ENCODE measurements at places on chromosomes 3 and 15.

GRCh38 chr3:170322566-170323269 is 34.8 kb upstream of the SKIL start:
- no peak for DNase-seq

DNA sequence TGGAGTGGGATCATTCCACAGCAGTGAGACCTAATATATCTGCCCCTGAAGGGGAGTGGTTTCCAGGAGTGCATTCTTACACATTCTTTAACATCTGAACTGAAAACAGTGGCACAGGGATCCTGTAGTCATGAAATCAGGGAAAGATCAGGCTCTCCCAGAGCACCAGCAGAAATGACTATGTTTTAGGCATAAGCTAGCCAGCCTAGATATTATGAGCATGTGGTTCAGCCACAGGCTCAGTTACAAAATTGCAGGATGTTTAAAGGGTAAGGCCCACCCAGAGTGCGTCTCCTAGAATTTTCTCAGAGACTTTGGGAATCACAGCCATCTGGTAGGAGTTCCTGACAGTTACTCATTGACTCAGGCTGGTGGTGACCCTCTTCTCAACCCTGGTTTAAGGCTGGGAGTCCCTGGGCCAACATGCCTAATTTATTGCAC is 20.9 kb downstream of the FSTL1 start:
- no peak for DNase-seq

DNA sequence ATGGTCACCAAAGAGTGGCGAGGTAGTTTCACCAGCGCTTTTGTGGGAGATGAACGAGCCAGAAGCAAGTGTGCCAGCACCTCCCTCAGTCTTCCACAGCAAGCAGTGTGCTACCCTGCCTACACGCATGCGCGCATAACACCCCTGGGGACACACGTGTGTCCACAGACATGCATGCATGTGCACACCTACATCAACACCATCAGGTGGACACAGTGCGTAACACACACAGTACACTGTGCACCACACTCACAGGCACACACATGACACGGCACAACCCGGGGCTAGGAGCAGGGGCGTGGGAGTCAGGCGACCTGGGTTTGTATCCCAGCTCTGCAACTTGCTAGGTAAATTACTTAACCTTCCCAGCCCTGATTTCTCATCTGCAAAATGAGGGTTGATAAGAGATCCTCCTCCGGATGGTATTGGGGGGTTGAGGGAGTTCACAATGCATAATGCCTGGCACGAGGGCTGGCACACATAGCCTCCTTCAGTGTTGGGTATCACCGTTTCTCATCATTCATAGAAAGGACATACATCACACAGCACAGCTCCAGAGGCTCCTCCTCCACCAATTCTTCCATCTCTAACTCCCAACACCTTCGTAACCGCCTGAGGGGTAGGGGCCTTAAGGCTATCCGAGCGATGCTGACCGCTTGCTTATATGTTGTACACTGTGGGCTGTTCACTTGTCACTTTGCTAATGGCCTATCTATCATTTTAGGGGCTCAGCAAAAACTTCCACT is 174.9 kb downstream of the SMAD6 start:
- DNase-seq: peak; percentile 3

GRCh38 chr15:92971081-92971480 is 71.0 kb downstream of the CHD2 start:
- DNase-seq: no peak

DNA sequence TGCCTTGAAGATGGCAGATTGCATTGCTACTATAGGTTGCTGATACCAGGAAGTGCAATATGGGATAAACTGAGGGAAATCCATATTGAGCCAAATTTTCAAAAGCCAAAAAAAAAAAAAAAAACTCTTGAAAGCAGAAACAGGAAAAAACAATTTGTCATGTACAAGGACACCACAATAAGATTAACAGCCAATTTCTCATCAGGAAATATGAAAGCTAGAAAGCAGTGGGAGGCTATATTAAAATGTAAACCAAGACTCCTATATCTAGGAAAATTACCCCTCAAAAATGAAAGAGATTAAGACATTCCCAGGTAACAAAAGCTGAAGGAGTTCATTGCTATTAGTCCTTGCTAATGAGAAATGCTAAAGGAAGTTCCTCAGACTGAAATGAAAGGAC is 462.8 kb upstream of the DPH6 start:
- DNase-seq: no peak

DNA sequence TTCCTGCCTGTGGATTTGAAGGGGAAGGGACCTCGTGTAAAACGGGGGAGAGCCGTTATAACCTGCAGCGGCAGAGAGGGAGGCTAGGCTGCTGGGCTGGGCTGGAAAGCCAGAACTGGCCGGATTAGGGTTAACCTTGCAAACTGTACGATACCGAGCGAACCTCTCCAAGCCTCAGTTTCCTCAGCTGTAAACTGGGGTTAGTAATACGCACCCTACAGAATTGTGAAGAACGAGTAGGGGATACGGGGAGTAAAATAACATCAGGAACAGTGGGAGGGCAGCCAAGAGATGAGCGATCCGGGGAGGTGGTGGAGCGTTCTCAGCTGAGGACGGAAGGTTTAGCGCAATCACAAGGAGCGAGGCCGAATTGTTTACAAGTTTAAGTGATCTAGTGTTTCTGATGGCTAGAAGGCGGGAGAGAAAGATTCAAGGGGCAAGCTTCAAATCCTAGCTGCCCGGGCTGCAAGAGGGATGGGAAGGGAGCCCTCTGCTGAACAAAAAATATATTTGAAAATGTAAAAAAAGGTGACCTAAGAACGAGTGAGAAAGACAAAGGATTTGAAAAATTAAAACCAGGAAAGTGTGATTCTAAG is 768 bp upstream of the SEMA5B start:
- peak; percentile 78 for DNase-seq

- no peak for DNase-seq
Measured at GRCh38 chr15:67511606-67512005, 9.3 kb upstream of the C15orf61 start.

DNA sequence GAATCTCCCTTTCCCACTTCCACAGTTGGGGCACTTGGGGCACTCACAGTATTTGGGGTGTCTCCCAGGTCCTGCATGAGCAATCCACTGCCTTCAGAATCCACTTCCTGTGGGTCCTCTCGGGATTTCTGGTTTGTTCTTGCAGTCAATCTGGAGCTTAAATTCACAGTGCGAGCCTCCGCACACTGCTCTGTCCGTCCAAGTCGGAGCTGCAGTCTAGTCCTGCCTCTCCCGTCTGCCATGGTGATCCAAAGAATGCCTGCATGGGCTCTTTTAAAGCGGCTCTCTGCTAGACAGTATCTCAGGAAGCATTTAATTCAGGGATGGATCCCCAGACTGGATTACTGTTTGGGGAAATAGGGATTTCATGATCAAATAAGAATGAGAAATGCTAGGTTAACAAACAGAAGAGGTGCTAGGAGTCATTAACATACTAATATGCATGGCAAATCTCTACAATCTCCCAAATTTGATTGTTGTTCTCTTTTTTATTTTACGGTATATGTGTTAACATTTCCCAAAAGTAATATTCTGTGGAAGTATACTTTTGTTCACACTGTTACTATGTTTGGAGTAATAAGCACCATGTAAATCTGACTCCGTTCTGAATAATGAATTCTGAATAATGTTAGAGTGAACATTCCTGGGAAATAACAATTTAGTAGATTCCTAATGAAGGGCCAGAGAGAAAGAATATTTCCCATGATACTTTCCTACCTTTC is 142.5 kb downstream of the HCN4 start:
- no peak for DNase-seq

GRCh38 chr15:48993380-48993779 is 29.7 kb upstream of the SHC4 start:
- no peak for DNase-seq

GRCh38 chr15:26097216-26097615 is 234.1 kb upstream of the ATP10A start:
- DNase-seq: no peak

DNA sequence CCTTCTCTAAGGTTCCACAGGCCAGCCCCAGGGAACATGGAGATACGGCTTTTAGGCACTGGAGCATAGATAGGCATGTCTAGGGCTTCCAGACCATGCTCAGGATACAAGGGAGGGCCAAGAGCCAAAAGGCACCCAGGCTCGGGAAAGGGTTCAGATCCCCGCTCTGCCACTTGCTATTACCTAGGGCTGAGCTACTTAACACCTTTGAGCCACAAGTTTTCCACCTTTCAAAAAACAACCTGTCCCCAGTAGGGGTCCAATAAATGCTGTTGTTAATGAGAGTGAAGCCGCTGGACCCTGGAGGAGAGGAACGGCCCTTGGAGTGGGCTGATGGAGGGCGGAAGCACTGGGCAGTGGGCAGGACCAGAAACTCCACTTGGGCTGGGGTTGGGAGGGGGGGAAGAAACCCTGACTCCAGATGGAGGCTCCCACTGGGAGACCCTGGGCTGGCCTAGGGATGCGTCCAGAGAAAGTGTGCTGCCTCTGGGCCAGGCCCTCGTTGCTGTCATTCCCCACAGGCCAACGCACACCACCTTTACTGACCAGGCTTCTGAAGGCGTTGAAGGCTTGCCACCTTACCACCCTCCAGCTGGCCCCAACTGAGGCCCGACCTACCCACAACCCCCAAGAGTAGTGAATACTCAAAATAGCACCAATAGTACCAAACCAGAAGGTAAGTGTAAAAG is 8.6 kb upstream of the ITPKA start:
- no peak for DNase-seq

GRCh38 chr3:162365066-162365719 is 868.6 kb downstream of the OTOL1 start:
- DNase-seq: no peak

- DNase-seq: no peak
Measured at GRCh38 chr15:60017538-60018520, 13.7 kb downstream of the FOXB1 start.

GRCh38 chr3:63090656-63091055 is 187.5 kb upstream of the SYNPR start:
- no peak for DNase-seq

GRCh38 chr15:90593499-90594158 is 63.9 kb downstream of the CRTC3 start:
- DNase-seq: no peak

DNA sequence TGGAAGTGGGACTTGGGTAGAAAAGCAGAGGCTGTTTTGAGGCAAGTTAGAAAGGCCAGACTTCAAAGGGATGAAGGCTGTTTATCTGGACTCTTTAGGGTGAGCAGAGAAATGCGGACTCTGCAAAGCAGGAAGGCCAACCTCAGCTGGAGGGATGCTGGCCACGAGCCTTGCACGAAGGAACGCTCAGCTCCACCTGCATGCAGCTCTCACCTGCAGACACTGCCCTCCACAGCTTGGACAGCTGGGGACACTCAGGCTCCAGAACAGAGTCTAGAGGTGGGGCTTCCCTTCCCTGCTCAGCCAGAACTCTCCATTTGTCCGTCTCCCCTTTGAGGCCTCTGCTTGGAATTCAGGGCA is 229.7 kb downstream of the ADAMTS17 start:
- DNase-seq: no peak

DNA sequence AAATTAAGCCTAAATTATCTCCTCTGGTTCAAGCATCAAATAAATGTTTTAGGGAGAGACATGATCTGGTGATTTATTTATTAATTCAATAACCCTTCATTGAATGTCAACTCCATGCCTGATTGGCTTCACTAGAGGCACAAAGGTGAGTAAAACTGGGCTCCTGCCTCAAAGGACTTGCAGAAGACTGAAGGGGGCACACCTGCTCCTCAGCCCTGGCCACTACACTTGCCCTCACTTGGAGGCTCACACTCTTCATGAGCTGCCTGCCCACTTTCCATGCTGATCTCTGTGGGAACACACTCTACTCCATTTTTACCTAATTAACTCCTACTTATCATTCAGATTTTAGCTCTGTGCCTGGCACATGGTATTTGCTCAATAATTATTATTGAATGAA is 84.4 kb upstream of the KCNMB2 start:
- no peak for DNase-seq

DNA sequence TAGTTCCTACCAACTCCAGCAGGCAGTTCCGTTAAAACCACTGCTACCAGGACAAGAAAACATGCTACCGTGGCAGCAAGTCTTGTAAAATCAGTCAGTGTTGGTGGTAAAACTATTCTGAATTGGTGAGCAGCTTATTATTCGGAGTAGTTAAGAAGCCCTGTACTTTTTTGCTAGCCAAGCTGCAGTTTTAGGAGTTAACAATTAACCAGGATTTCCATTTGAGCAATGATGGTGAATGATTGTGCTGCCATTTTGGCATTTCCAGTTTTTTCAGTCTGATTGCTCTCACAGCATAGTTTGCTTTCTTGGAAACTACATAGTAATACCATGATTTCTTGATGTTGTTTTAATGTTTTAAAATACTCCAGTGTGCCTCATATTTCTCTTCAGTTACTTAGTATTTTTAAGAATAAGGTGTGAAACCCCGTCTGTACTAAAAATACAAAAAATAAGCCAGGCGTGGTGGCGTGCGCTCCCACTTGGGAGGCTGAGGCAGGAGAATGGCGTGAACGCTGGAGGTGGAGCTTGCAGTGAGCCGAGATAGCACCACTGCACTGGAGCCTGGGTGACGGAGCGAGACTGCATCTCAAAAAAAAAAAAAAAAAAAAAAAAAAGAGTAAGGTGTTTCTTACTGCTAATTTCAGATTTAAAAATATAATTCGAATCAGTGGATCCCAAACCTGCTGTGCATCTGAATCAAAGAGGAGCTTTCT is 43.8 kb upstream of the SCAANT1 start:
- no peak for DNase-seq

- DNase-seq: no peak
Measured at GRCh38 chr3:78880603-78881461, 887.0 kb downstream of the ROBO1 start.

GRCh38 chr15:50543556-50543955 is 2.9 kb downstream of the USP50 start:
- DNase-seq: no peak

DNA sequence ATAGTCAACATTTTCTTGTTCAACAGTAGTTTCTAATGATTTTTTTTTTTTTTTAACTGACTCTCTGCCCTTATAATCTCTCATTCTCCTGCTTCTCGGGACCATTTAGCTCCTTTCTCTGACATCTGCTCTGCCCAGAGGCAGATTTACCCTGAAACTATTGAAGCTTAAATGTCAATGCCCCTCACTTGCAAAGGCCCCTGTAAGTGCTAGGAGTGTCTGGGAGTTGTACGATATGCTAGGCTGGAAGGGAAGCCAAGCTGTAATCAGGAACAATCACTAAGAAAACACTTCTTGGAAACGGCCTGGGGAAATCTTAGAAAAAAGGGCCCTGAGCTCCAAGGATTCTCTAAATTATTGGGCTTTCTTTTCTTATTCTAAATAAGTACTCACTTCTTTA is 5.8 kb upstream of the PLOD2 start:
- no peak for DNase-seq

DNA sequence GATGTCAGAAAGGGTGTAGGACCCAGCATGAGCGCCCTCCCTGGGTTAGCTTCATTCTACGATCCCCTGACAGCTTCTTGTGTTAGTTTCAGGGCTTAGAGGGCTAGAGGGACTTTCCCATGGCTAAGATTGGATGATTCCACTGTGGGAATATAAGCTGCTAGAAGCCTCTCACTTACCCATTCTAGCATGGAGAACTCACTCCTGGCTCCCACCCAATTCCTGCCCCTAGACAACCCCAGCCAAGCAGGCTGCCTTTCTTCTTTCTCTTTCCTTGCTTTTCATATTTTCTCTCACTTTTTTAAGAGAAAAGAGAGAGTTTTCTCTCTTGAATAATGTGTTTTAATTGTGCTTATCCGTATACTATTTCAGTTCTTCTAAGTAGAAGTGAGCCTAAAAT is 335.1 kb upstream of the CNTN6 start:
- no peak for DNase-seq

GRCh38 chr15:74892313-74892712 is 2.5 kb downstream of the MPI start:
- no peak for DNase-seq

- no peak for DNase-seq
Measured at GRCh38 chr3:120182613-120183511, 88.6 kb upstream of the GSK3B start.

- DNase-seq: no peak
Measured at GRCh38 chr3:31086148-31086547, 191.7 kb upstream of the GADL1 start.
